Astrocyte (in vitro differentiated cells and primary cell): ENCODE measurements at places on chromosomes 4 and X. TPM values are rescaled to one million over a fixed set of nuclear protein-coding genes. Genes with fewer than 3 reads are reported as not detected.
A peak's percentile ranks its signal among the peaks of the same experiment; 100 is the strongest.

Gene CHRDL1
- total RNA-seq, result 3.3 and 4.8 TPM in 2 replicates

- DNase-seq, result no peak
Measured at GRCh38 chr4:76265631-76266218, 14.2 kb downstream of the FAM47E start.

Gene YIPF6
- 33.0 and 38.2 TPM in 2 replicates for total RNA-seq

Gene NSG1
- 6.7 and 10.6 TPM in 2 replicates for total RNA-seq

DNA sequence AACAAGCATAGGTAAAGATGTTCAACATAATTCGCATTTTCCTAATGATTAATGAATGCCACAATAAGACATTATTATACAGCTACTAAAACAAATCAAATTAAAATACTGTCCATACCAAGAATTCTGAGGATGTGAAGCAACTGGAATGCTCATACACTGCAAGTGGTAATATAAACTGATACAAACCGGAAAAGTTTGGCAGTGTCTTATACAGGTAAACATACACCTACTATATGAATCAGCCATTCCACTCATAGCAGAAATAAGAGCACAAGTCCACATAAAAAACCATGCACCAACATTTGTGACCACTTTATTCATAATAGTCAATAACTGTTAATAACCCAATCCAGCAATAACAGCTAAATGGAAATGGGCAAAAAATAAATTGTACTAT, 79.3 kb downstream of the FBXW7 start:
- no peak for DNase-seq

DNA sequence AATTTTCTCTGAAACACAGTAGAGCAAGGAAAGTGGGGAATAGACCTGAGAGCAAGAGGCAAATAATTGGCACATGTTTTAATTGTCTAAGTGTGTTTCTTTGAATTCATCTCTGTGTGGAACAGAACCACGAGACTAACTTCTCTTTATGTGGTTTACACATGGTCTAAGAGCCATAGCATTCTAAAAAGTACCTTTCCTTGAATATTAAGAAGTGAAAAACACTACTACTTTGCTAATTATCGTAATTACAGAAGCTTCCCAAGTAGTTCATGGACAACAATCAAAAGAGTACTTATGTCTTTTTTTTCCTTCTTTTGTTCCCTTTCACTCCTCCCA, 2.9 kb upstream of the CYBB start:
- no peak for DNase-seq

DNA sequence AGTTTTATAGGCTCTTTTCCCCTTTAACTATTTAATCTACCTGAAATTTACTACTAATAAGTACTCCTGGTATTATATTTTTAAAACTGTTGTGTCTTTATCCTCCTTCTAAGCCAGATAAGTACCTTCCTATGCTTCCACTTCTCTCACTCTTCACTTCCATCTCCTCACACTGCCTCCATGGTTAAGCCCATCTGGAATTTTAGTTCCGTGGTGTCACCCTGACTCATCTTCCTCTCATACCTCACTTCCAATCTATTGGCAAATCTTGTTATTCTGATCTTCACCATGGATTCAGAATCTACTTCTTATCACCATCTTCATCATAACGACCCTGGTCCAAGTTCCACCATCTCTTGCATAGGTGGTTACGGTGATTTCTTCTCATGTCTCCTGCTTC, 32.7 kb upstream of the DAPP1 start:
- no peak for DNase-seq

GRCh38 chrX:43656005-43656494, at the start of gene MAOA:
MAOA (plus strand) TSS chrX:43656299; CDS start chrX:43656342, 43 bp downstream.
- DNase-seq, result no peak

Gene CLDN22
- not detected in 2 replicates for total RNA-seq

GRCh38 chrX:47498411-47498810, 15.4 kb upstream of the ZNF41 start:
- no peak for DNase-seq

Gene SPANXB1
- not detected in 2 replicates for total RNA-seq

Gene WWC2
- 51.6 and 62.6 TPM in 2 replicates for total RNA-seq

Gene KDR
- total RNA-seq, result 2.5 TPM in 2 replicates

GRCh38 chr4:111198446-111198845, 575.6 kb upstream of the PITX2 start:
- DNase-seq, result peak; percentile 2

DNA sequence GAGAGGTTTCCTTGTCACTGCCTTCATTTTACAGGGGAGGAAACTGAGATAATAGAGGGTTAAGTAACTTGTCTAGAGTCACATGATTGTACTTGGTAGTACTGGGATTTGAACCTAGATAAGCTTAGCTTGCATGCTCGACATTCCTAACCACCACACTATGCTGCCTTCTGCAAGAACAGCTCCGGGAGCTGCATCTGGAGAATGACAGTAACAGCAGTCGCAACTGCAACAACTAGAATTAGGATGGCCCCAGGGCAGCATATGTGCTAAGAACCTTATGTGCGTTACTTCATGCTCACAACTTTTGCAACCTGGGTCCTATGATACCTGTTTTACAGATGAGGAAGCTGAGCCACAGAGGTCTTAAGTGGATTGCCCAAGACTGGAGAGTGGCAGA, 89.5 kb upstream of the LCORL start:
- DNase-seq, result no peak

- no peak for DNase-seq
Measured at GRCh38 chrX:16930392-16930791, 16.1 kb upstream of the REPS2 start.

- peak; percentile 53 for DNase-seq
Measured at GRCh38 chr4:142160509-142160908, 524.1 kb downstream of the IL15 start.

DNA sequence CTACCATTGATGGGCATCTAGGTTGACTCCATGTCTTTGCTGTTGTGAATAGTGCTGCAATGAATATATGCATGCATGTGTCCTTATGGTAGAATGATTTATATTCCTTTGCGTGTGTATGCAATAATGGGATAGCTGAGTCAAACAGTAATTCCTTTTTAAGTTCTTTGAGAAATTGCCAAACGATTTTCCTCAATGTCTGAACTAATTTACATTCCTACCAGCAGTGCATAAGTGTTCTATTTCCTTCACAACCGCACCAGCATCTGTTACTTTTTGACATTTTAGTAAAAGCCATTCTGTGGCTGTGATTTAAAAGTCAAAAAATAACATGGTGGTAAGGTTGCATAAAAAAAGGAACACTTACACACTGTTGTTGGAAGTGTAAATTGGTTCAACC, 103.1 kb upstream of the FAM47B start:
- no peak for DNase-seq

- DNase-seq, result peak; percentile 48
Measured at GRCh38 chrX:100090931-100091330, 319.1 kb downstream of the PCDH19 start.

DNA sequence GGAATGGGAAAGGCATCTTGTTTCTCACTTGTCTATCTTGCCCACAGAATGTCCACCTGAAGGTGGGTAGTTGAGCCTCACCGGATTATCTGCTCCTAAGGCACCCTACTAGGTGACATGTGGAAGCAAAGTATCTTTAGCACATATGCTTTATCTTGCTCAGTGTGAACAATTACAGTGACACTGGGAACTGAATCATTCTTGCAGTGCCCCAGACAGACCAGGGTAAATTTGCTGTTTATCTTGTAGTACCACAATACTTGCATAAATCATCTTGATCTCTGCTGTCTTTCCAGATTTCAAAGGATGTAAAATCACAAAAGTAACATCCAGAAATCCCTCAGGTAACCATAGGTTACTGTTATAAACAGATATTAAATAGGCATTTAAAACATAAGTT, 930.0 kb upstream of the INTU start:
- DNase-seq, result no peak
